Stimulated activated CD4-positive, alpha-beta T cell treated with anti-CD3 and anti-CD28 coated beads, Interleukin-4, amount 100 ng/mL, for 4 hours (primary cell): ENCODE measurements at places on chromosomes 3 and 15.
A peak's percentile ranks its signal among the peaks of the same experiment; 100 is the strongest.

- DNase-seq, result no peak
Observed at GRCh38 chr3:23076437-23076836, 126.7 kb upstream of the UBE2E2 start.

GRCh38 chr3:183895296-183895695 is 10.6 kb upstream of the PARL start:
- peak; percentile 19 for DNase-seq

DNA sequence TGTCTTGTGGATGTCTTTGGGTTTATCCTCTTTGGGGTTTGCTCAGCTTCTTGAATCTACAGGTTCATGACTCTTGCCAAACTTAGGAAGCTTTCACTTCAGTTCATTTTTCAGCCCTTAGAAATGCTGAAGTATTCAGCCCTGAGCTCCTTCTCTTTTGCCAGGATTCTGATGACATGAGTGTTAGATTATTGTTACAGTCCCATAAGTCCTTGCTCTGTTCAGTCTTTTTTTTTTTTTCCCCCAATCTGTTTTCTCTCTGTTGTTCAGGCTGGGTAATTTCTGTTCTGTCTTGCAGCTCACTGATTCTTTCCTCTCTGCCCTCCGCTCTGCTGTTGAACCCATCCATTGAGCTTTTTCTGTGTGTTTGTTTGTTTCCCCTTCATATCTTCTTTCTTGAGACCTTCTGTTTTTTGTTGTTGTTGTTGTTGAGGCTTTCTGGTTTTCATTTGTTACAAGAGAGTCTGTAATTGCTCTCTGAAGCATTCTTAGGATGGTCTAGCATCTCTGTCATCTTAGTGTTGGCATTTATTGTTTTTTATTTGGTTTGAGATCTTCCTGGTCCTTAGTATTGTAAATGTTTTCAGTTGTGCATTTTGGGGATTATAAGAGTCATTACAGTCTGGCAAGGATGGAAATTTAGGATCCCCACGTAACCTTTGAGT is 18.4 kb downstream of the LRCH3 start:
- DNase-seq, result no peak

DNA sequence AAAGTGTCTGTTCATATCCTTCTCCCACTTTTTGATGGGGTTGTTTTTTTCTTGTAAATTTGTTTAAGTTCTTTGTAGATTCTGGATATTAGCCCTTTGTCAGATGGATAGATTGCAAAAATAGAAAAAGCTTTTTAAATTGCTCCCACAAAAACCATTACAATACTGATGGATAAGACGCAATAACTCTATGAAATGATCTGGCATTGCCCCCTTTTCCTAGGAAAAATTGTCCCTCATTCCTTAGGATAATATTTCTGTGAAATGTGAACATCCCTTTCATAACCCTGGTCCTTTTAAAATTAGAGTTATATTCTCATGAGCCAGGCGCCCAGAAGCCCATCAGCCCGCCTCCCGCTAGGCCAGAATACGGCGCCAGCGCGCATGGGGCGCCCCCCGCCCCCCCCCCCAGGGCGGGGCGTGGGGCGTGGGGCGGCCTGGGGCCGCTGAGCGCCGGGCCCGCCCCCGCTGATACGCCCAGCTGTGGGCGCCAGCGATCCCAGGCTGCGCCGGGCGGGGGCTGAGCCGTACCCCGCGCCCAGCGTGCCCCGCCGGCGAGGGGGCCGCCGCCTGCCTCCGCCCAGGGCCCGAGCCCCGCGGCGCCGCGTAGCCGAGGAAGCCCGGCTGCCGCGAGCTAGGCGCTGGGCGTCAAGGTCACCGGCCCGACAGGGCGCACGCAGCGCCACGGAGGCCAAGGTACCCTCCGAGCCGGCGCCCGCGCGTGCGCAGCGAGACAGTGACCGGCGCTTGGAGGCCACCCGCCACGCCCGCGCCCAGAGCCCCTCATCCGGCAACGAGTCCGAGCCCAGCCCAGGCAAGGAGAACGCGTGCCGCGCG is 11.1 kb upstream of the ROPN1B start:
- no peak for DNase-seq

DNA sequence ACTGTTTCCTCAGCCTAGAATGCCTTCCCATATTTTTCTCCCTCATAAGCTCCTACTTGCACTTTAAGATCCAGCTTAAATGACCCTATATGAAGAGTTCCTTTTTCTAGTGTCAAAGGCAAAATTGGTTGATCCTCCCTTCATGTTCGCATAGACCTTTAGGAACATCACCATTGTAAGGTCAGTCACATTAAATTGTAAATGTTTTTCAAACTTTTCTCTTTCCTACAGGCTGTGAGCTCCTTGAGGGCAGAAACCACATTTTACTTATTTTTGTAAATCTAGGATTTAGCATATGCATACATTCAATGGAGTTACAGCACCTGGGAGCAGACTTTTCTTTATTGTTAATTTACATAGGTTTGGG is 813 bp downstream of the SMCO1 start:
- DNase-seq, result no peak

- DNase-seq, result no peak
Observed at GRCh38 chr3:129745253-129745652, 138.8 kb upstream of the PLXND1 start.

GRCh38 chr3:127691489-127691888 is 18.7 kb downstream of the ABTB1 start:
- DNase-seq, result no peak

DNA sequence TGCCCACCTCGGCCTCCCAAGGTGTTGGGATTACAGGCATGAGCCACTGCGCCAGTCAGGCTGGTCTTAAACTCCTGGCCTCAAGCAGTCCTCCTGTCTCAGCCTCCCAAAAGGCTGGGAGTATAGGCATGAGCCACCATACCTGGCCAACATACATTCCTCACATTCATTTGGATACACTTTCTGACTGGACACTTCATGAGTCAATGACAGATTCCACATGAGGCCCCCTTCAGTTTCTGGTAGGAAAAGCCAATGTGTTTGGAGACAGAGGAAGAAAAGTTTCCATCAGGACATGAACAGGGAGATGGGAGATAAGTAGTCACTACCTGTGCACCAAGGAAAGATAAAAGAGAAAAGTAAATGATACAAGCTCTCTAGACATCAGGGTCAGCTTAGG is 49.4 kb upstream of the GSK3B start:
- DNase-seq, result no peak

GRCh38 chr15:57251941-57252340 is 124.4 kb upstream of the CGNL1 start:
- DNase-seq, result no peak
